IgD-negative memory B cell (primary cell): ENCODE measurements at places on chromosomes 5 and 9. TPM values are rescaled to one million over a fixed set of nuclear protein-coding genes. Genes with fewer than 3 reads are reported as not detected.

The ZNF608 gene
- 6.4 TPM for polyA plus RNA-seq

The DDX4 gene
- polyA plus RNA-seq: not detected

The GBGT1 gene
- 1.7 TPM for polyA plus RNA-seq

The MED7 gene
- polyA plus RNA-seq: 18.6 TPM

The TOR2A gene
- 22.4 TPM for polyA plus RNA-seq

The TICAM2 gene
- polyA plus RNA-seq: 4.4 TPM

The PCDHB14 gene
- polyA plus RNA-seq: not detected

The C5orf24 gene
- polyA plus RNA-seq: 9.4 TPM

The CATSPER3 gene
- polyA plus RNA-seq: not detected

The IRX1 gene
- not detected for polyA plus RNA-seq

The C9orf50 gene
- polyA plus RNA-seq: not detected

The DBH gene
- not detected for polyA plus RNA-seq

The WNK2 gene
- polyA plus RNA-seq: 0.18 TPM

The PROB1 gene
- polyA plus RNA-seq: 1.5 TPM

The PSAT1 gene
- 5.2 TPM for polyA plus RNA-seq

The ZSWIM6 gene
- 0.60 TPM for polyA plus RNA-seq

The WDR41 gene
- polyA plus RNA-seq: 24.3 TPM

The TBC1D13 gene
- polyA plus RNA-seq: 30.7 TPM

The DMRT2 gene
- polyA plus RNA-seq: not detected

The HAVCR1 gene
- polyA plus RNA-seq: not detected

The ZNF354C gene
- 0.41 TPM for polyA plus RNA-seq

The PCDHA10 gene
- polyA plus RNA-seq: not detected

The LURAP1L gene
- polyA plus RNA-seq: not detected
